ENCODE measurements at places on chromosomes 5 and 9.

GRCh38 chr5:39422728-39423285 is 2.0 kb downstream of the DAB2 start:
- no peak for DNase-seq

DNA sequence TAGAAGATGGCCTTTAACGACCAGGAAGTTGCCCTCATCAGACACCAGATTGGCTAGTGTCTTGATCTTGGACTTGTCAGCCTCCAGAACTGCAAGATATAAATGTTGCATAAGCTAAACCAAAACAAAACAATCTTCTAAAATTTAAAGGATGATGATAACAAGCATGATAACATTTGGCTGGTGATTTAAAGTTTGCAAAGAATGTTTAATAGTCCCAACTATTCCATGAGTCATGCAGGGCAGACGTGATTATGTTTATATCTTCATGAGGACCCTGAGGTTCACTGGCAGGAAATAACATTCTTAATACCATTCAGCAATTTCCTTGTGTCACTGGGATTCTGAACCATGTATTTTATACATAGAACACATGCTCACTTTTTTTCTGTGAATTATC is 319.8 kb downstream of the HCN1 start:
- no peak for DNase-seq

- DNase-seq, result peak; percentile 19
Observed at GRCh38 chr9:33378121-33378795, 24.1 kb downstream of the AQP7 start.

DNA sequence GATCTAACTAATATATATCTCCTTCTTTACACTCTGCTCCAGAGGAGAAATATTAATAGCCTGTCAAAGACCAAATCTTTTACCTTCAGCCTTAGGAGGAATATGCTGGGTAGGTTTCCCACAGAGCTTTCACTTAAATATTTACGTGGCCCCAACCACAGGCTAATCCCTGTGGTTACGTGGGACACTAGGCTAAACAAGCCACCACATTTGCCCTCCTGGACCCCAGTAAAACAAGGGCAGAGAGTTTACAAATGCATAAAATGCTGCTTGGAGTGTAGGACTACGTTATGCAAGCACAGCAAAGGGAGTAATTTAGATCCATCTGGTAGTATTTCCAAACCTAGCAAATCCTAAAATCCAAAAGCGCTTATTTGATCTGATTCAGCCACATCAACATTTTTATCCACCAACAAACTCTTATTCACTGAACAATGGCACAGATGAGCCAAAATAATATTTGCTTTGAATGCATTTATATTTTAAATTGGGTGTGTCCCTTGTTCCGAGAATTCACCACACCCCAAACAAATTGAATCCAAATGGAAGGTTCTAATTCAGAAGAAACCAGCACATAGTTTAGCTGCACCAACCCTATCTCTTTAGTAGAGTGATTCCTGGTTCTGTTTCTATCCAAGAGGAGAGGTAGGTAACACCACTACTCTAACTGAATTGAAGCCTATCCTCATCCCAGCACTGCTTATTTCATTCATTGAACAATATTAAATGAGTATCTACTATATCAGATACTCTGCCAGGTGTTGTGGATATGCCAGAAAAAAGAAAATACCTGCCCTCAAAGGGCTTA is 179.0 kb downstream of the TSSK1B start:
- DNase-seq, result no peak

DNA sequence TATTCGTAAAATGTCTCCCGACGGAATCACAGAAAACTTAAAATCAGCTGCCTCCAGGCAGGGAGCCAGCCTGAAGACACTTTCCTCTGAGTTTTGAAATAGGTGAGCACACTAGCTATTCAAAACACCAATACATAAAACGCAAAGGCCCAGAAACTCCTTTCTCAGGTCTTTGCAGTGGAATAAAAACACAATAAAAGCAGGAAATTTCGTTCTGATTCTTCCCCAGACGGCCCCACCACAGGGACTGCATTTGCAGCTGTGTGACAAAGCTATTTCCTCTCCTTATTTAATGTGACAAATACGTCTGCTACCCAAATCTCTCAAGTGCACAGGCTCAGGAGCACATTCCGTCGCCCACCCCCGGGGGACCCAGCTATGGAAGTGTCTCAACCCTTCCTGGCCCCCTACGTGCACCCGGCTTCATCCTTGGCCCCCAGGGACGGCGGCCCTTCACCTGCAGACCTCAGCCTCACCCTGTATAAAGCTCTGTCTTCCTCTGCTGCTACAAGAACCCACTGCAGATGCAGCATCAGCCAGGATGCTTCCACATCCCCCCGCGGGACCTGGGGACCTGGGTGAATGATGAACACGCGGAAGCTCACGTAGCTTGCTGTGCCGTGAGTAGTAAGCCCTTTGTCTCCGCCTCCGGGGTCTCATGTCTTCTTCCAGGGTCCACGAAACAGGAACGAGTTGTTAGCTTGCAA is 24.9 kb downstream of the AHRR start:
- DNase-seq, result no peak

- no peak for DNase-seq
Observed at GRCh38 chr9:16928179-16928945, 57.9 kb upstream of the BNC2 start.

DNA sequence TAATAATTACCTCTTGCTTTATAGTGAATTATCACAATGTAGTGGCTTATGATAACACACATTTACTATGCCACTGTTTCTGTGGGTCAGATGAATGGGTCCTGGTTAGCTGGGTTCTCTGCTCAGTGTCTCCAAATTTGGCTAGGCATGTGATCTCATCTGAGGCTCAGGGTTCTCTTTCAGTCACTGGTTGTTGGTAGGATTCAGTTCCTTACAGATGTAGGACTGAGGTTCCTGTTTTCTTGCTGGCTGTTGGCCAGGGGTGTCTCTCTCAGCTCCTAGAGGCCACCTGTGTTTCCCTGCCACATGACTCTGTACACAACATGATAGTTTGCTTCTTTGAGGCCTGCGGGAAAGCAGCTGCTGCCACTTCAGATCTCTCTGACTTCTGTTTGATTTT is 7.1 kb downstream of the NFX1 start:
- no peak for DNase-seq

DNA sequence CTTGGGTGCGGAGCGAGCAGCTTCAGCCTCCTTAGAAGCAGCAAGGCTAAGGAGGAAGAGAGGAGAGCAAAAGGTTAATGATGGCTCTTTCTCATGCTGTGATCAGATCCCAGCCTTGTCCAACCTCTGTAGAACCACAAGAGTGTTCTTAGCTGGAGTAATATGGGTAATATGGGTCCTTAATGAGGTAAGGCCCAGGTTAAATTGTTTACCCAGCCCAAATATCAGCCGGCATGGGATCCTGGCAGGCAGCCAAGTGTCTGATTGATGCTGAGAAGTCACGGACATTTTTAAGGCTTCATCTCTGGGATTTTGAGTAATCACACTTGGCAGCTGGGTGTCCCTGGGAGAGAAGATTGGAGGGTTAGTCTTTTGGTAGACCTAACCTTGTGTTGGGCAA is 32.3 kb downstream of the GLRA1 start:
- DNase-seq, result no peak

DNA sequence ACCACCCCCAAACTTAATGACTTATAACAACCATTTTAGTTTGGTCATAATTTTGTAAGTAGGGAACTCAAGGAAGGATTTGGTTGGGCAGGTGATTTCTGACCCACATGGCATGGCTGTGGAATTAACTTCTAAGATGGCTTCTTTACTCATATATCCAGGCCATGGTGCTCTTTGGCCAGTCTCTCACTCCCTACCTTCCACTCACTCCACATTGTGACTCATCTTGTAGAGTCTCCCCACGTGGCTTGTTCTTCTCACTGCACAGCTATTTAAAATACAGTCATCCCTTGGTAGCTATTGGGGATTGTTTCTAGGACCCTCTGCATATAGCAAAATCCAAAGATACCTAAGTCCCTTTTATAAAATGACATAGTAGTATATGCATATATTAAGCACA is 76.6 kb upstream of the MAST4 start:
- no peak for DNase-seq

DNA sequence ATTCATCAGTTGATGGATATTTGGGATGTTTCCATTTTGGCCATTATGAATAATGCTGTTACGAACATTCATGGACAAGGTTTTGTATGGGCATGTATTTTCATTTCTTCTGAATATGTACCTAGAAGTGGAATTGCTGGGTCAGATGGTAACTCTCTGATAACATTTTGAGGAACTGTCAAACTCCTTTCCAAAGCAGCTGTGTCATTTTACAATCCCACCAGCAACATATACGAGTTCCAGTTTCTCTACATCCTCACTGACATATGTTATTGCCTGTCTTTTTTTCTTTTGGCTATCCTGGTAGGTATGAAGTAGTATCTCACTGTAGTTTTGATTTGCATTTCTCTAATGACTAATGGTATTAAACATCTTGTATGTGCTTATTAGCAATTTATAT is 86.7 kb downstream of the PRKACG start:
- DNase-seq, result no peak

Measured in activated naive CD8-positive, alpha-beta T cell treated with anti-CD3 and anti-CD28 coated beads, Interleukin-2, amount 10 ng/mL, durations not matched to agents 7 days and 5 days (primary cell).